ENCODE measurements at places on chromosomes 1 and 21. TPM values are rescaled to one million over a fixed set of nuclear protein-coding genes. Genes with fewer than 3 reads are reported as not detected.

GRCh38 chr1:39574646-39575045, 1.9 kb downstream of the PABPC4 start:
- H3K27me3 ChIP-seq: no peaks in the 10 kb centered on the region
- H3K4me1 ChIP-seq: peaks cover 28% of the 10 kb centered on the region
- H3K4me3 ChIP-seq: peak overlapping the region; percentile 75
- H3K36me3 ChIP-seq: peaks cover 27% of the 10 kb centered on the region
- no peak overlapping the region for H3K27ac ChIP-seq

Gene SHC1
- 61.4 TPM for total RNA-seq

Gene FCRLB
- 3.8 TPM for total RNA-seq

Gene BCL2L15
- 1.3 TPM for total RNA-seq

Gene KRTAP13-2
- not detected for total RNA-seq

Measured in B cell (primary cell).